Large intestine (tissue), 12 donors: ENCODE measurements at places on chromosomes 12 and 14. TPM values are rescaled to one million over a fixed set of nuclear protein-coding genes. Genes with fewer than 3 reads are reported as not detected.

GRCh38 chr12:50249464-50250182 lies 33.7 kb downstream of the LIMA1 start:
- DNase-seq = no peak

GRCh38 chr12:132362996-132363660 lies 33.7 kb upstream of the GALNT9 start:
- DNase-seq = no peak

- DNase-seq = no peak
Observed at GRCh38 chr14:33332497-33332896, 393.8 kb downstream of the NPAS3 start.

DNA sequence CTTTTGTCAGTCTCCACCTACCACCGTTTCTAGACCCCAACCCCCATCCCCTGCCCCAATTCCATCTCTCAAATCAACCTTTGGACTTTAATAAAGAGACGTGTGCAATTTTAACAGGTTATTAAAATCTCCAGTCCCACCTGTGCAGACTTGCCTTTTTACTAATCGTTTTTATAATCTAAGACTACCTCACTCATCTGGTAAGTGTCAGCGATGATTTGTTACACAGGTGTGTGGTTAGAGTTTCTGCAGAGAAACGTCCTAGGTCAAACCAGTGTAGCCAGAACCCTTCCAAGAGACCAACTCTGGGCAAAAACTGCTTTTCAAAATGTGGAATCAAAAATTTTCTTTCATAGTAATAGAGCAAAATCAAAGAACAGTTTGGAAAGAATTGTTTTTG lies 60.4 kb upstream of the PELI2 start:
- DNase-seq = no peak

SERPINA9 gene
- polyA plus RNA-seq = not detected

DNA sequence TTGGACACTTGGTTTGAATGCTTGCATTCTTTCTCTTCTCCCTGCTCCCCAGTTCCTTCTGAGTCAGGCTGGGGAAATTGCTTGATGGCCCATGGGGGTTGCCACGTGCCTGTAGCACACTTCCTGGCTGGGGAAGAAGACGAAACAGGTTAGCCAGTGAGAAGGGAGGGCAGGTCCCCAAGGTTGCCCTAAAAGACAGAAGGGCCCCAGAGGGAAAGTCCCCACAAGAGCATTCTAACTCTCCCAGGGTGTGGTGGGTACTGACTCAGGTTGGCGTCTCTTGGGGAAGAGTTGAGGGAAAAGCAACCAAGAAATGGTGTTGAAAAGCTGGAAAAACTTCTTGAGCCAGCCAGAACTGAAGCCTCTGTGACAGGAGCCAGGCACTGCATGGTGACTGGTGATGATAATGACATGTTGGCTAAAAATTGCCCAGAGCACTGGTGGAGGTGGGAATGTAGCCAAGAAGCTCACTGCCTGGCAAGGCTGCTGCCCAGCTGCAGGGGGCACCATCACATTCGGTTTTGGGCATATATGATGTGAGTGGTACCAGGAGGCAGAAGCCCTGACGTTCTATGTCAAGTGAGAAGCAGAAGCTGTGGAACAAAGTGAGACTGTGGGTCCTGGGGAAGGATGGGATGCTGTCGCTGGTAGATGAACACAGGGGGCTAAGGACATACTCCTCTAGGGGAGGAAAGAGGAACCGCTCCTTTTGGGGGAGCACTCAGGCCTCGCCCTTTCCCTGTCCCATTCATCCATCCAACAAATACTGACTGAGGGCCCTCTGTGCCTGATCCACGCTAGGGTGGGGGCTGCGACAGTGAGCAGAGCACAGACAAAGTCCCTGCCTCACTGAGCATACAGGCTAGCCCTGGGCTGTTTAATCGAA lies 8.1 kb upstream of the RABGGTA start:
- no peak for DNase-seq

ANO2 gene
- polyA plus RNA-seq = 2.7 TPM

ANKLE2 gene
- polyA plus RNA-seq = 60.2 TPM

DNA sequence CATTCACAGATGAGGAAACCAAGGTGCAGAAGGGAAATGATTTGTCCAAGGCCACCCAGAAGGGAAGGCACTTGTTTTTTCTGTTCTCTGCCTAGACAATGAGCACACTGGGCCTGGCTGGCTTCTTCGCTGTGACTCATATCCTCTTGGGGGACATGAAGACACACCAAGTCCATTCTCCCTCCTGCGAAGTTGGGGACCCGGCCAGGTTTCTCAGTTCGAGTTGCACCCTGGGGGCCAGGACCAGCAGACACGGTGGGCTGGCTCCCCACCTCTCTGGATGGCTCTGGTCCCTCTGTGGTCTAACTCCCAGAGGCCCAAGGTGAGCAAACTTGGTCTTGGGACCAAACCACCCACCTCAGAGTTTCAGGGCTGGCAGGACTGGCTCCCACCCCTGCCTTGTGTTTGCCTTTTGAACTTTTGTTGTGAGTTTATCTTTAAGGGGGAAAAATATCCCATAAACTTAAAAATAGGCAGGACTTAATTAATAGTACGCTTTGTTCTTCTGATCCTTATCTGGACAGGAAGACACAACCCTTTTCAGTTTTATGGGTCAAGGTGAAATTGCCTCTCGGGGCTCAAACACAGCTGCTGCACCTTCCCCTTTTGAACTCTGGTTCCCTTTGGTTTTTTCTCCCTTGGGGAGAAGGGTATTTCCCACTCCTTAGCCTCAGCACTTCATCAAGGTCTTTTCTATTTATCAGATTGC lies 9.0 kb upstream of the MLEC start:
- DNase-seq = peak; percentile 74

DNA sequence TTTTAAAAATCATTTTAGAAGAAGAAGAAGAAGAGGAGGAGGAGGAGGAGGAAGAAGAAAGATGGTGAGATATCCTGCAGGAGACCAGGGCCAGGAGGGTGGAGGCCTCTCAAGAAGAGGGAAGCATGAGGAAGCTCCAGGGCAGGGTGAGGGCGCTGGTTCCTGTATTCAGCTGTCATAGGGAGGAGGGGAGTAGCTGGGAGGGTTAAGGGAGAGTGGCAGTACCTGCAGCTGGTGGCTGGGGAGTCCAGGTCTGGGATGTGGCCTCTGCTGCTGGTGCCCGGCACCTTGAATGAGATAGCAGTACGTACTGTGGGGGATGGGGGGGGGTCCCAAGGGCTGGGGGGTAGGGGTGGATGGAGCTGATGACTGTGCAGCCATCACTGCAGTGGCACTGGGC lies 9.8 kb downstream of the RBP5 start:
- no peak for DNase-seq

PRKD1 gene
- 18.6 TPM for polyA plus RNA-seq

RNASE7 gene
- 0.09 TPM for polyA plus RNA-seq

DNA sequence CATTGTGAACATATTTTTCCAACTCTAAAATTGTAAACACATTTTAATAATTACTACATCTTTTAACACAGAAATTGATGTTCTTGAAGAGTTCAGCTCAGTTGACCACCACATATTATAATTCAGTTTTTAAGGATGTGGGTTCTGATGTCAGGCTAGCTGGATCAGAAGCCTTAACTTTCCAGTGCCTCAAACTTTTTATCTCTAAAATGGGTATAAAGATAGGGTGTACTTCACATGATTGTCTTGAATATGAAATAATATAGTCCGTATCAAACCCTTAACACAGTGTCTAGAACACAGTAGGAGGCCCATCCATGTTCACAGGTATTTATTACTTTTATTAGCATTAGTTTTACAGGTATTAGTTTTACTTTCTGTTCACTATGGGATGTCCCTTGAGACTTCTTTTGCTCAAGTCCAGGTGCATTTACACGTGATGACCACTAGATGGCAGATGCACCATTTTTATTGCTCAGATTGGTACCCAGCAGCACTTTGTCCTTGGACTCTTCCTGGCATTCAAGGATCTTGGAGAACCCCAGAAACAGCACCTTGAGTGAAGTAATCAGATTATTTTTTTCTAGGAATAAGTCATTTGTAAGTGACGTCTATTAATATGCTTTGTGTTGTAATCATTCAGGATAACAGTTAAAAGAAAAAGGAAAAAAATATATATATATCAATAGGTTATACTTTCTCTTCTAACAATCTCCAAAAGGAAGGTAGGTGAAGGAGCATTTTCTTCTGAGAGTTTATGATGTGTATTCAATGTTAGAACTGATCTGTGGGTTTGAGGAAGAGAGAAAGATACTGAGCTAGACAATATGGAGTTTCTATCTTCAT lies 580.2 kb downstream of the ETNK1 start:
- peak; percentile 55 for DNase-seq

NUAK1 gene
- 3.1 TPM for polyA plus RNA-seq

GRCh38 chr12:43676183-43676813 lies 82.3 kb downstream of the PUS7L start:
- no peak for DNase-seq
